ENCODE measurements at places on chromosomes 1 and 21.

DNA sequence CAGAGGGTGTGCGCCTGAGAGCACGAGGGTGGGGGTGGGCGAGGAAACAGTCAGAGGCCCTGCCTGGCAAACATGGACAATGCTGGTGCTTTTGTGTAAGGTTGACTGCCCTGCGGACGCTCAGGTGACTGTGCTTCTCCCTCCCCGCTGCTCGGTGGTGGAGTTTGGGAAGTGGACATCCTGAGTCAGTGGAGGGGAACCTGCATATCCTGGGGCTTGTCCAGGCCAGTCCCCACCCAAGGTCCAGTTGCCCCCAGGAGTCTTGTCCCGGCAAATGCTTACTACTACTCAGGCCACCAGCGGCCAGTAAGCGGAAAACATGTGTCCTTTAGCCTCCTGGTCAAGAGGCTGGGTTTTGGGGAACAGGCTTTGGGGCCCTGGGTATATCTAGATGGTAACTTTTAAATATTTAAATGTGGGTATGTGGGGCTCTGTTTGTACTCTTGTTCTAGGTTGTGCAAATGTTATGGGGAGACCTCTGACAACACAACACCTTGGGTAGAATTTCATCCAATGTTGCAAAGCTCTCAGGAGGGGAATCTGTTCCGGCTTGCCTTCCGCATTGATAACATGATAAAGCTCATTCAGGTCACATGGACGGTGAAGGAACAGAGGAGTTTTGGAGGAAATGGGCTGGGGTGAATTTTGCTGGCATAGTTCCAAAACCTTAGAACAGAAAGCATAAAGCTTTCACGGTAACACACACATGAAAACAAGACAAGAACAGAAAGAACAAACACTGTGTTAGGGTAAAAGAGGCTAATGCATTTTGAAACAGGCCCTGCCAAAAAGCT is 364.9 kb downstream of the PRDM2 start:
- DNase-seq: no peak

- peak; percentile 39 for DNase-seq
Observed at GRCh38 chr1:211258310-211258755, 833 bp upstream of the RCOR3 start.

- no peak for DNase-seq
Observed at GRCh38 chr1:145849356-145850160, 4.1 kb downstream of the NUDT17 start.

GRCh38 chr1:193909406-193910082 is 723.1 kb upstream of the B3GALT2 start:
- no peak for DNase-seq

GRCh38 chr1:203051841-203052324 is 25.6 kb downstream of the PPFIA4 start:
- DNase-seq: no peak

DNA sequence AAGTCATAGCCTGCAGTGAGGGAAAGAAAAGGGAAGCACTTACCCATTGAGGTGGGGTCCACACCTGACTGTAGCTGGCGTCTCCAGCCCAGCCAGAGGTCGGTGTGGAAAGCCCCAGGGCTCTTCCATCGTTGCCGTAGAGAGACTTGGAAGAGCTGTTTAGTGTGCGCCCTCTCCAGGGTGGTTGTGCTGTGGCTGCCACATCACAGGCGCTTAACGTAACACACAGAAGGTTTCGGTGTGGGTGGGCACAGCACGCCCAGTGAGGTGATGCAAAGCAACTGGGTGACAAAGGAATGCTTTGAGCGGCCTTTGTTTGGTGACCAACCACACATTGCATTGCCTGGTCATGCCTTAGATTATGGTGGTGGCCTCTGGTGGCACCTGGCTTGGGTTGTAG is 36.8 kb upstream of the KIF1B start:
- DNase-seq: no peak

DNA sequence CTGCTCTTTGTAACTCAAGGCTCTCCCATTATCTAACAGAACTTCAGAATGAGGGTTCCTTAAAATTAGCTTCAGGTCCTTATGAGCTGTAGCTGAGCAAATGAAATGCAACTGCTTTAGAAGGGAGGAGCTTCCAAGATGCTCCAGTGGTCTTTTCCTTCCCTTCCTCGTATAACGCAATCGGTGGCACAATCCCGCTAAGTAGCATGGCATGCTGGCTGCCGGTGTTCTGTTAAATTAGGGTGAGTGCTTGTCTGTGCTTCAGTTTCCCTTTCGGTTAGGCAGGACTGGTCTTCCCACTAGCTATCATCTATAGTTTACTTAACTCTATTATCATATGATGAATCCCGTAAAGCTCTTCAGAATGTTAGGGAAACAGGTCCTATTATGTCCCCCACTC is 917 bp downstream of the KIAA0040 start:
- peak; percentile 46 for DNase-seq

- DNase-seq: no peak
Observed at GRCh38 chr1:230925608-230926007, 53.1 kb downstream of the TTC13 start.

- peak; percentile 47 for DNase-seq
Observed at GRCh38 chr21:35582731-35583130, 477.6 kb downstream of the SETD4 start.

Data from inflammatory macrophage treated with lipopolysaccharide for 1 hour (primary cell).